ENCODE measurements at places on chromosomes 16 and 17.

DNA sequence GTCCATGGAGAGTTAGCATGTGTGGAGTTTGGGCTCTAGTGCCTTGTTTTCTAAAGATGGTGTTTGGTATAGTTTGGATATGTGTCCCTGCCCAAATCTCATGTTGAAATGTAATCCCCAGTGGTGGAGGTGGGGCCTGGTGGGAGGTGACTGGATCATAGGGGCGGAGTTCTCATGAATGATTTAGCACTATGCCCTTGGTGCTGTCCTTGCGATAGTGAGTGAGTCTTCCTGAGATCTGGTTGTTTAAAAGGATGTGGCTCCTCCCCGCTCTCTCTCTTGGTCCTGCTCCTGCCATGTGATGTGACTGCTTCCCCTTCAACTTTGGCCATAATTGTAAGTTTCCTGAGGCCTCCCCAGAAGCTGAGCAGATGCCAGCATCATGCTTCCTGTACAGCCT lies 8.9 kb upstream of the ZNF19 start:
- DNase-seq = no peak

- DNase-seq = no peak
Observed at GRCh38 chr17:80790981-80791742, 200.5 kb upstream of the CHMP6 start.

GRCh38 chr17:19867329-19868078 lies at the start of gene ULK2:
ULK2 (minus strand) TSS chr17:19867936; CDS start chr17:19867417, 519 bp downstream.
- peak; percentile 74 for DNase-seq

- DNase-seq = no peak
Observed at GRCh38 chr16:50600582-50601283, 52.5 kb downstream of the NKD1 start.

DNA sequence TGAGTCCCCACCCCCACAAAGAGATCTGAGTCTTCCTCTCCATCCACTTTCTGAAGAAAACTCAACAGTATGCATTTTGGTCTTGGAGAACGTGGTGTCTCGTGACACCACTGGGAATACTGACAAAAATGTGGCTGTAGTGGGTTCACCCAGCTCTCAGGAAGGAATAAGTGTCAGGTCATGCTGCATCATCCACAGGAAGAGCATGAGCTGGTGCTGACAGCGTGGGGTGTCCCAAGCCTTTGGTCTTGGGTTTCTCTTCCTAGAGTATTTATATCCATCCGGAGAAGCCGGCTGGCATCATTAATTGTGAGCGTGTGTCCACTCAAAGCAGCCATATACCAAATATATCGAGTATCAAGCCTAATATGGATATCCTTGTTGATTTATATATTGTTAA lies 55.9 kb downstream of the C17orf67 start:
- no peak for DNase-seq

DNA sequence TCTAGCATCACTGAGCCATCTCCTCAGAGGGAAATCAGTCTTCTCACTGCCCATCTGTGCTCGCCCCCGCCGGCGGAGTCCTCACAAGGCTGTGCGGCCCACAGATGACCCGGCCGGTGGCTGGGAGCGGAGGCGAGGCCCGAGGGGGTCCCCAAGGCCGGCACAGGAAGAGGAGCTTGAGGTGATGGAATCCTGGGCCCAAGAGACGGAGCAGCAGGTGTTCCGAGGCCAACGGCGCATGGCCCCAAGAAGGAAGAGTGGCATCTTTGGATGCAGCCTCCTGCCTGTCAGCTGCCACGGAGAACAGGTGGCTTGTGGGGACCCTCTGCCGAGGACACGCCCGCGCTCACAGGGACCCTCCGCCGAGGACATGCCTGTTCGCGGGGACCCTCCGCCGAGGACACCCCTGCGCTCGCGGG lies 72.7 kb upstream of the GNG13 start:
- DNase-seq = no peak

DNA sequence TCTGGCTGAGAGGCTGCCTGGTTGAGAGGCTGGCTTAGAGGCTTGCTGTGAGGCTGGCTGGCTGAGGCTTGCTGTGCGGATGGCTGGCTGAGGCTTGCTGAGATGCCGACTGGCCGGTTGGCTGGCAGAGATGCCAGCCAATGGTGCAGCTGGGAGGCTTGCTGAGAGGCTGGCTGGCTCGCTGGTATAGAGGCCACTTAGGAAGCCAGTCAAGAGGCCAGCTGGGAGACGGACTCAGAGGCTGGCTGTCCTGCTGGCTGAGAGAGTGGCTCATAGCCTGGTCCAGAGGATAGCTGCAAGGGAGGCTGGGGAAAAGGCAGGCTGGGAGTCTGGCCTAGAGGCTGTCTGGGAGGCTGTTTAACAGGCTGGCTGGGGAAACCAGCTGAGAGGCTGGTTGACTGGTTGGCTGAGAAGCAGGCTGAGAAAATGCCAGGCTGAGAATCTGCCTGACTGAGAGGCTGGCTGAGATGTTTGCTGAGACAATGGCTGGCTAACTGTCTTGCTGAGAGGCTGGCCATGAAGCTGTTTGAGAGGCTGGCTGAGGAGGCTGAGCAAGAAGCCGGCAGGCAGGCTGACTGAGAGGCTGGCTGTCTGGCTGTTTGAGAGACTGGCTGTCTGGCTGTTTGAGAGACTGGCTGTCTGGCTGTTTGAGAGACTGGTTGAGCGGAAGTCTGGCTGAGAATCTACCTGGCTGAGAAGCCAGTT lies 37.5 kb upstream of the ACSM2B start:
- no peak for DNase-seq
